Stimulated activated CD4-positive, alpha-beta T cell treated with anti-CD3 and anti-CD28 coated beads, Interleukin-1b, Interleukin-23, amount 100 ng/mL, for 1 hour (primary cell): ENCODE measurements at places on chromosomes 3 and 15.

- DNase-seq, result no peak
These were observed 5.4 kb upstream of the CRBN start for GRCh38 chr3:3184876-3185275.

DNA sequence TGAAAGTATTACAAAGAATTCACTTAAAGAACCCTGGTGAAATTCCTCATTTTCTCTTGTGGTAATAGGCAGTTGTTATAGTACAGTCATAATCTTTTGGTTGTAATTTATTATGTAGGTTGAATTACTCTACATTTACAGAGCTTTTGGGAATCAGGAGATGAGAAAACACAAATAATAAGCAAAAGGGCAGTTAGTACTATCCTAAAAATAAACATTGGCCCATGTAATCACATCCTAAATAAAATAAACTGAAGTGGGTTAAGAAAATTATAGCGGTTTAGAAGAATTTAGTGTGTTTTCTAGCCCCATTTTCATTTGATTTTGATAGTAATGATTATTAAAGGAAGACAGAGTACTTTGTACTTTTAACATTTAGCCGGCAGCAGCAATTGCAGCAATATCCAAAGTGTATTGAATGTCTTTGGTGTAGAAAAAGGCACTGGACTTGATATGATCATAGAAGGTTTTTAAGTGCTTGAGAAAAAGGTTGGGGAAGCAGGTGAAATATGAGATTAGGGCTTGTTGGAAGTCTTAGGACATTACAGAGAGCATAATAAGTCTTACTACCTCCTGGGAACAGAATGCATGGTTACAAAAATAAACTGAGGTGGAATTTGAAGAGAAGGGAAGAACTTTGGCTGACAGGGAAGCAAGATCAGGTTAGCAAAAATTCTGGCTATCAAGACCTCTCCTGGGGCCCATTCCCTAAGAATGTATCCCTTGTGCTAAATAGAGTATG, 79.9 kb downstream of the MBNL1 start:
- no peak for DNase-seq

DNA sequence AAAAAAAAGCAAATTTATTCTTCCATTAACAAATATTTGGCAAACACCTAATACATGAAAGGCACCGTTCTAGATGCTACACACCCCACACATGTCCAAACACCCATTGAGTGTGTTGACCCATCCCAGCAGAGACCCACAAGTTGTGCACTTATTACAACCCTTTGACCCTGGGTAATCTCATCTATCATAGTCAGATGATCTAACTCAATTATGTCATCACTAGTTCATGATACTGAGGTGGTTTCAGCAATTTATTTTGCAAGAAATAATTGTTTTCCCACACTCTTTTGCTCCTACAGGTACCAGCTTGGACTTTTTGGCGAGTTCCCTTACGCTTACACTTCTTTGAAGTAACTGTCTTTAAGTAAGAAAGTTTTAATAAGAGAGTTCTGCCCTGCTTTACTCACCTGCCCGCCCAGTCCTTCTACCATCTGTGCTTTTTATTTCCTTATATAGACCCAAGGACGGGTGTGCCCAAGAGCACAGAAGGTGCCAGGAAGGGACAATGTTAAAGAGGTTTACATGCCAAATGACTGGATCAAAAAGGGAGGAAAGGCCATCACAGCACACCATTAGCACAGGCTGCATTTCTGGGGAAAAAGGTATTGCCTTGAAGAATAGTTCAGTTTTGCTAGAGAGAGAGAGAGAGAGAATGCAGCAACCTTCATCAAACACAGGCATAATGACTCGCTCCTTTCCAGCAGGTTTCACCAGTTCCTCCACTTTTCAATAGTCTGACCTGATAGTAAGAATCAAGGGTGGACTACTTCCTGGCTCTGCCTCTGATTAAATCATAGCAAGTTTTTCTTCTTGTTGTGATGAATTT, 54.5 kb upstream of the ATP11B start:
- DNase-seq, result no peak

DNA sequence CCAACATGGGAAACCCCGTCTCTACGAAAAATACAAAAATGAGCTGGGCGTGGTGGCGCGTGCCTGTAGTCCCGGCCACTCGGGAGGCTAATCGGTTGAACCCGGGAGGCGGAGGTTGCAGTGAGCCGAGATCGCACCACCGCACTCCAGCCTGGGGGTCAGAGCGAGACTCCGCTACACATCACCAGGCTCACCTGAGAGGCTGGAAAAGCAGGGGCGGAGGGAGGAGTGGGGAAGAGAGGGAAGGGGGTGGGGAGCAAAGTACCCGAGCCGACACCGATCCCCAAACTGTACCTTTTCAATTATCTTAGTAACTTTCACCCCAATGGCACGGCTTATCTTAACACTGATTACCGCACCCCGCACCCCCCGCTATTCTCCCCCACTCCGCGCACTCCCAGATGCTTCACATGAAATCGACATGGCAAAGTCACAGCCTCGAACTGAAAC, 46.4 kb upstream of the SYNM start:
- DNase-seq, result no peak

DNA sequence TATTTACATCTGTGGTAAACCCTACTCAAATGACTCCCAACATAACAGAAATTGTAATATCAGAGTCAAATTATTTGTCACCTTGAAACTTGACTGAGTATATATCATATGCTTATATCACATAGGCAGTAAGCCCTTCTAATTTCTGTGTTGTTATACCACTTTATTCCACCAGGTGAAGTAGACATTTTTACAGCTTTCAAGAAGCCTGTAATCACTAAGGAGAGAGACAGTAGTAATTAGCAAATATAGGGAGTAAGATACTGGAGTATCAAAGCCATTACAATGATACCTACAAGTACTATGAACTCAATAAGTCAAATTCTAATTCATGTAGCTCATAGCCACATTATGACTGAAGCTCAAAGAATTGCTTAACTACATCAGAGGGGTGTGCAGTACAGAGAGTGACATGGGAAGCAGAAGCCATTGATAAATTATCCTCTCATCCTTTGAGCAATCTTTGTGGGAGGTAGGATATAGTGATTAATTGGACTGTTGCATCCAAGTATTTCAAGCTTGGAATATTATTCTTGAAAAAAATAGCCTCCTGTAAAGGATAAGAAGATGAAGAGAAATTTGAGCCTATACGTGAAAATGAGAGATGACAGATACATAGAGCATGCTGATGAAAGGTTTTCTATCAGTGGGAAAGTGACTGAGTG, 1005.9 kb downstream of the ZPLD1 start:
- DNase-seq, result no peak

DNA sequence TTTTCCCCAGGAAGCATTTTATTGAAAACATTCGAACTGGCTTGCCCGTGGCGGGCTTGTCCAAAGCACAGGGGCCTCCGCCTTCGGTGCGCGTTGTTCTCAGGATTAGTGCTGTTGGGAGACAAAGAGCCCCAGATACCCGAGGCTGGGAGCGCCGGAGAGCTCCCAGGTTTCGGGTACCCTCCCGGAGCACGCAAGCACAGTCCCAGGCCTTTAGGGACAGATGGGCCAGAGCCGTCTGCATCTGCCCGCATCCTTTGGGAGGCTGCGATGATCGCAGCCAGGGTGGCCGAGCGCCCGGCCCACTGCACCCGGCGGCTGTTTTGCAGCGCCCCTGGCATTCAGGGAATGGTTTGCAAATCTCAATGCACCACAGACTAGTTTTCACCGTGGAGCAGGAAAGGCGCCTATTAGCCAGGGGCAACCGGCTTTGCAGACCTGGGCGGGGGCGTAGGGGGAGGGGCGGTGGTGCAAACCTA, 5.0 kb upstream of the FEZF2 start:
- no peak for DNase-seq

GRCh38 chr3:175015056-175015635, 156.0 kb downstream of the NAALADL2 start:
- DNase-seq, result no peak

GRCh38 chr3:72872183-72872582, 15.7 kb upstream of the GXYLT2 start:
- no peak for DNase-seq
